HS-5 (cell line): ENCODE measurements at places on chromosomes 13 and 19.

DNA sequence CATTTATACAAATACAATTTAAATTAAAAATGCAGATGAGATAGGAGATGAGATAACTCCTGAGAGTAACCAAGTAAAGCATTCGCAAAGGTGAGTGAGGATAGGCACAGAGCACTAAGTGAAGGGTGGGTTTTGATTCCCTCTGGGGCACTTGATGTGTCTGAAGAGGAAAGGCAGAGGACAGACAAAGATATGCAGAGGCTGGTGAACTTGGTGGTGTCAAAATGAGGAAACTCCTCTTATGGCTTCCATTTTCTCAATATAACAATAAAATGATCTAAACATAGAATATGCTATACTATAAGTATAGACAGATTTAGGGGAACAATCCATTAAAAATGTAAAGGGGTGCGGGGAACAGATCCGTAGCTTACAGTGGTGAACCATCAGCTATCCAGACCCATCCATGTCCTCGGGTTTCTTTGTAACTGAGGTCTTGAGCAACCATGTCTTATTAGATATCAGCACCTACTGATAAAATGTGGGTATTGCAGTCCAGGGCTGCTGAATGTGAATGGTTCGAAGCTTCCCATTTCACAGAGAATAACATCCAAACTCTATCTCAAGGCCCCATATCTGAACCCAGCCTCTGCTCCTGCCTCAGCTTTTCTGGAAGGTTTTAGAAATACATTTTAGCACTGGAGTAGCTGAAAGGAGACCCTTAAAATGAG, 73.9 kb upstream of the SLC10A2 start:
- DNase-seq, result no peak

DNA sequence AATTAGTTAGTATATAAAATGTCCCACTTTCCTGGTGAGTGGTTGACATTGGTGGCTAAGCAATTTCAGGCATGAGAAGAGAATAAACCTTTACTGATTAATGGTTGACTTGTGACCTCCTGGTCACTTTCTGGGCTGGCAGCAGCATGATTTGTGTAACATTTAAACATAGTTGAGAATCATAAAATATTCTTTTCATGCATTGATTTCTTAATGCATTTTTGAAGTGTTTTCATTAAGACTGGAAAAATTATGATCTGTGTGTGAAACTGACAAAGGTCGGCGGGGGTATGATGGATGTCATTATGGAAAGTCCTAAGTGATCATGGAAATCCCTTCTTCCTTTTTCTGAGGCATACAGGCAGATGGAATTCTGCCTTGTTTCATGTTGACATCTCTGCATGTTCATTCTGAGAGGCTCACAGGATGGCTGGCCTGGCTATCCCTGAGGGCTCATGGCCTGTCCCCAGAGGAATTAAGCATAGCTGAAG, 98.7 kb upstream of the RNF113B start:
- no peak for DNase-seq

DNA sequence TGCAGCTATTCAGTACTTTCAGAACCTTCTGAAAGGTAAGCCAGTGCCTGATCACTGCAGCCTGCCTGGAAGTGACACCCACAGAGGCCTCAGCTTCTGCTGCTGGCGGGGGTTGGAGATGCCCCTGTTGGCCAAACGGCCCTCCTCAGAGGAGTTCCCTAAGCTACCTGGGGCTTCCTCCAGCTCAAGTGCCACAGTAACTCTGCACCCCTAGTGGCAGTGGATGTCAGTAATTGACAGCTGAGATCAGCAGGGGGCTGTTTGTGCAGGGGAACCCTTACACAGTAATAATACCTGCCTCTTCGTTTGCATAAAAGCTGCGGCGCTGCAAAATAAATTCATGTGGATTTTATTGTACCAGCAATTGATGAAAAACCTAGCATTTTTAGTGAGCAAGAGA, 28.9 kb downstream of the TDRD12 start:
- no peak for DNase-seq

DNA sequence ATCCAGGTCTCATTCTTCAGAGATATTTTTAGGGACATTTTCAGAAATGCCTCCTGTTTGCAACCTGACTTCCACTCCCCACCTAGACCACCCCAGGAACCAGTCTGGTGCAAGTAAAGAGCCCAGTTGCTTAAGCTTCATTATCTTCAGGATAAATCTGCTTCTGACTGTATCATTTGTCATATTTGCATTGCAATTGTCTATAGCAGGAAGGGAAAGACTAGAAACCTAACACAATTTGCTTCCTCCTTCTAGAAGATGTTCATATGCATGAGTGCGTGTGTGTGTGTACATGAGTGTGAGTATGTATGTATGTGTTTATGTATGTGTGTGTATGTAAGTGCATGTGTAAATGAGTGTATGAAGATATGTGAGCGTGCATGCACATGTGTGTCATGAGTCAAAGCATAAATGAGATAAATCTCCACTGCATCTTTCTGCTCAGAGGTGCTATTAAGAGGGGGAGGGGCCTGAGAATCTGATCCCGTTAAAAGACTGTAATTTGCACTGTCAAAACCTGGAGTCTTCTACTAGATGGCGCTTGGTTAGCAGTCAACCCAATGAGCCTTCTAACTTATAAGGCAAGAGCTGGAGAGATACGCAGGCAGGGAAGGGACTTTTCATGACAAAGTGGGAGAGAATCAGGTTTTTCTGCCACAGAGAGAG, 178.8 kb upstream of the KL start:
- DNase-seq, result no peak

DNA sequence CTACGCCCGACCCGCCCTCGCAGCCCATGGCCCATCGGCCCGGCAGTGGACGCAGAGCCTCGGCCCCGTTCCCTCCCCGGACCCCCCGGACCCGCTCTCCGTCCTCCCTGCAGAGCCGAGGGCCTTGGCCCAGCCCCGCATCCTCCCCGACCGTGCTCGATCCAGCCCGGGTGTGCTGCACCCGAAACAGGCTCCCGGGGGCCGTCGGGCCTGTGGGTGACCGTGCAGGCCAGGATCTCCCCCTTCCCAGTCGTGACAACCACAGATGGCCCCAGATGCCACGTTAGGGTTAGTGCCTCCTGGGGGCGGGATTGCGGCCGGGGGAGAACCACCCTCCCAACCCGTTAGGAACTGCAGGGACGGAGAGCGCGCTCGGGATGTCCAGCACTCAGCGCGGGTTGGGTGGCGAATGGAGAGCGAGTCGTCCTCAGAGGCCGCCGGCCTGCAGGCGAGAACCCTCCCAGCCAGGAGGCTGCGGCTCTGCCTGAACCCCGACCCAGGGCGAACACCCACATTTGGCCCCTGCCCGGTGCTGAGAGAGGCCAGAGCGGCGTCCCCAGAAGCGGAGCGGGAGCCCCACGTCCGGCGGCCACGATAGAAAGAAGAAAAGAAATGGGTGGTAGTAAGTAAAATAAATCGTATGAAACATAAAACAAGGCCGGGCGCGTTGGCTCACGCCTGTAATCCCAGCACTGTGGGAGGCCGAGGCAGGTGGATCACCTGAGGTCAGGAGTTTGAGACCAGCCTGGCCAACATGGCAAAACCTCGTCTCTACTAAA, 6.7 kb upstream of the MADCAM1 start:
- no peak for DNase-seq
